ENCODE measurements at places on chromosomes 4 and X.

- peak; percentile 31 for DNase-seq
These were observed 114.5 kb downstream of the IRF2 start for GRCh38 chr4:184359888-184360287.

DNA sequence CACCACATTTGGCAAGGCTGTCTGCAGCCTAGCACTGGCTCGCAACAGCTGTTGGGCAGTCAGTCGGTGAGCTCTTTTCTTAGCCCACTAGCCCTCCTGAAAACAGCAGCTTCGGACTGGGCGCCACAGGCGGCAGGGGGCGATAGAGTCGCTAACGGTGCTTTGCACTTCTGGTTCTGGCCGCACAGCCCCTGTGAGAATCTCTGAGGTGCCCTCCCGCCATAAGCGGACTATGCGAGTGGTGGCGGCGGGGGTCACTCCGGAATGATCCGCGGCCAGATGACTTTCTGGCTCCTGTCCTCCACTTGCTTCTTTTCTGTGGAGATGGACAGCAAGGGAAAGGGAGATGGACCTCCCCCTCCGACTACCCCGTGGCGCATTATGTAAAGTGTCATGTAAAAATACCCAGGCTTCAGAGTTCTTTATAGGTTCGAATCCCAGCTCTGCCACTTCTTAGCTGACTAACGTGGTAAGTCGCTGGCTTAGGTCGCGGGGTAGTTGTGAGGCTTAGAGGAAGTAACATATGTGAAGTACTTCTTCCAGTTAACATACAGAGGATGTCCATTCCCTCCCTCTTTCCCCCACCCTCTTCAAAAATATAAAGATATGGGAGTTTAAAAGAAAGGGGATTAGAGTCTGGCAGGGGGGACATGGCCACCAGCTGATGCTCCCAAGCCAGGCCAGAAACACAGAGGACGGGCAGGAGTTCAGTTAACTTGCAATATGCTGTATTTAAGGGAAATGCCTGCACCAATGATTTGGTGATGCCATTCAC is 11.0 kb downstream of the ARHGAP36 start:
- DNase-seq: peak; percentile 7

- DNase-seq: no peak
These were observed 128.0 kb upstream of the STS start for GRCh38 chrX:7019555-7019954.

DNA sequence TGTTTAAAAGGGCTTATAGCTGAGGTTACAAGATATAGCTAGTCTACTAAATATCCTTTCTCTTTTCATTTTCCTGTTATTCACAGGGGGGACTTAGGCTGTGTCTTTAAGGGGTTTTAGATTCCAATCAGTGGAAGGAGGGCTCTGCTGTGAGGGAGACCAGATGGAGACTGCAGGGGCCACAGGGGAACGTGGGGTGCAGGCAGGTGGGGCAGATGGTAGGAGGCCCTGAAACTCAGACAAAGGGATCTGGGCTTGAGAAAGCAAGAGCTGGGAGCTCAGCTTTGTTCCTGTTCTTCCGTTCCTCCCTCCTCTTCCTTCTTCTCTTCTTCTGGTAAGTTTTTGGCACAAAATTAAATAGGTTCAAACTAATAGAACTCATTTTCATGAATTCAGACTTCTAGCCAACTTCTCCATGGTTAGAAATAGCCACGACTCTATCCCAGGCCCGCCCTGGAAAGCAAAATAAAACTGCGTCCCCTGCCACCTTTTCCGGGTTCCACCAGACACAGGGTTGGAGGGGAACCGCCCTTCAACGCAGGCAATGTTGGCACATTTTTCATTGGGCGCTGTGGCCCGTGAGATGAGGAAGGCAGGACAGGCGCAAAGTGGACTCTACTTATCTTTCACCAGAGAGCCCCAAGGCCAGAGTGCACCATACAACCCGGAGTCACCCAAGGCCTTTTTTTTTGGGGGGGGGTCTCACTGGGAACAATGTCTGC is 3.5 kb upstream of the TMSB4X start:
- DNase-seq: no peak

- DNase-seq: no peak
These were observed 13.8 kb upstream of the SLC2A9 start for GRCh38 chr4:10035130-10035529.

GRCh38 chr4:181308476-181309312 is 934.5 kb upstream of the TENM3 start:
- DNase-seq: no peak

GRCh38 chr4:105466580-105466979 is 7.3 kb downstream of the PPA2 start:
- no peak for DNase-seq

DNA sequence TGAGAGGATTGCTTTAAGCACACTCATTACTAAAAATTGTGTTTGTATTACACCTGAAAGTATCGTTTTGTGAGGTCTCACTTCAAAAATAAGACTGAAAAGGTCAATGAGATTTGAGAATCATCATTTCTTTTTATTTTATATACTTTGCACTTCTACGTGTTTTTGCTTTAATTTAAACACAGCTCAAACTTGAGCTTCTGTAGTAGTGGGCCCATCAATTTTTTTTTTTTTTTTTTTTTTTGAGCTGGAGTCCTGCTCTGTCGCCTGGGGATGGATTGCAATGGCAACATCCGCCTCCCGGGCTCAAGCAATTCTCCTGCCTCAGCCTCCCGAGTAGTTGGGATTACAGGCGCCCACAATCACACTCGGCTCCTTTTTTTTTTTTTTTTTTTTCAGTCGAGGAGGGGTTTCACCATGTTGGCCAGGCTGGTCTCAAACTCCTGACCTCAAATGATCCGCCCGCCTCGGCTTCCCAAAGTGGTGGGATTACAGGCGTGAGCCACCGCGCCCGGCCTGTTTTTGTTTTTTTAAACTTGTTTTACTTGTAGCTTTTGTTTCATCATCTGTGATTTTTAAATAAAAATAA is 1.5 kb downstream of the GSTCD start:
- no peak for DNase-seq

DNA sequence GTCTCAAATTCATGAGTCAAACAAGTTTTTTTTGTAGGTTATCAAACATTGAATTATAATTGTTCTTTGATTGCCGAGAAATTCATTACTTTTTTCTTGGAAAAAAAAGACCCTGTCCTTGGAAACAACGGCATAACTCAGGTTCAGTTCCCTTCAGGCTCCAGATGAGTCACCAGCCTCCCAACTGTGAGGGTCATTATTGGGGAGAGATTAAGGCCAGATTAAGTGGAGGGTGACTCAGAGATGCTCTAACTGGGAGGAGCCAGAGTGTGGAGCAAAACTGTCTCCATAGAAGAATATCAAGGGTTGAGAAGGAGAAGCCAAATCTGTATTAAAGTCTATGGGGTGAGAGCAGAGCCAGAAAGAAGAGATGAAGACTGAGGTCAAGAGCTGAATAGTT is 9.6 kb downstream of the ADGRG4 start:
- peak; percentile 50 for DNase-seq

- peak; percentile 8 for DNase-seq
These were observed 243.9 kb downstream of the UNC5C start for GRCh38 chr4:95304898-95305297.

- peak; percentile 15 for DNase-seq
These were observed 87.5 kb downstream of the PPP3CA start for GRCh38 chr4:101259876-101260275.

DNA sequence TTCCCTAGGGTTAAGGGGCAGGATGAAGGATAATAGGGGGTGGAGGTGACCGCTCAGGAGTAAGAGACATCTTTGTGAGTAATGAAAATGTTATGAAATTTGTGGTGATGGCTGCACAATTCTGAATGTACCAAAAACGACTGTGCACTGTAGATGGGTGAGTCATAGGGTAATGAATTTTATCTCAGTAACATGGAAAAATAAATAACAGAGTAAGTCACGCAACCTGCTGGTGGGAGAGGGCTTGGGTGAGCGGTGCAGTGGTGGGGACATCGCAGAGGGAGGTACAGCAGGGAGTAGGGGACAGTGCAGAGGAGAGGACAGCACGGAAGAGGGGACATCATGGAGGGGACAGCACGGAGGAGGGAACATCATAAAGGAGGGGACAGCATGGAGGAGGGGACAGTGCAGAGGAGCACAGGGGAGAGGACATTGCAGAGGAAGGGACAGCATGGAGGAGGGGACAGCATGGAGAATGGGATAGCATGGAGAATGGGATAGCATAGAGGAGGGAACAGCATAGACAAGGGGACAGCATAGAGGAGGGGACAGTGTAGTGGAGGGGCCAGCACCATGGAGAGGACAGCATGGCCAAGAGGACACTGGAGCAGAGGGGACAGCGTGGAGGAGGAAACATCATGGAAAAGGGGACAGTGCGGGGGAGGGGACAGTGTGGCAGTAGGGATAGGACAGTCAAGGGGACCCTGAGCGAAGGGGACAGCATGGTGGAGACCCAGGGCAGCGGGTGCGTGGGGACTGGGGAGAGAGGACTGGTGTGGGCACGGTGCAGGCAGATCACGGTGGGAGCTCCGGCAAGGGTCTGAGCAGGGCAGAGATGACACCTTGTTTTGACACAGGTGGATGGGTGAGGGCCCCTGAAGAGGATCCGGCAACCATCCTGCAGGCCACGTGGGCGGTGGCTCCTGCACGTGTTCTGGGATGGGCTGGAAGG is 68.5 kb upstream of the MXD4 start:
- peak; percentile 95 for DNase-seq

GRCh38 chr4:172751550-172751949 is 417.1 kb upstream of the GALNT7 start:
- DNase-seq: no peak

GRCh38 chr4:123826896-123827295 is 430.3 kb downstream of the SPRY1 start:
- peak; percentile 76 for DNase-seq

DNA sequence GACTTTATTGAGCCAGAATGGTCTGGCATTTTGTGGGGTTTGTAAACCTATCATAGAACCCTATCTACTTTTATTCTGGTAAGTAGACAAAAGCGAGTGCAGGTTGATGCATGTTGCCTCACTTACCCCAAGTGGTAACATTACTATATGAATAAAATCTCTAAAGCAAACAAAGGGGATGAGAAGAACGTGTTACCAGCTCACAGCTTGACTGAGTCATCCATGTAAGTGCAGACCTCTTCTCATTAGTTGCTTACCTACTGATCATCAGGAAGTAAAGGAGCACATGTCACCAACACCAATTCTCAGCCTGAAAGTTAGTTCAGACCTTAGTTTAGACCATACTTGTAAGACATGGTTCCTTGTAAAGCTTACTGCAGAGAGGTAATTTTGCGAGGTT is 1328.3 kb downstream of the C4orf33 start:
- no peak for DNase-seq

GRCh38 chrX:129559783-129560182 is 19.7 kb downstream of the OCRL start:
- no peak for DNase-seq

- peak; percentile 28 for DNase-seq
These were observed 45.1 kb downstream of the JADE3 start for GRCh38 chrX:46957297-46957696.

- DNase-seq: no peak
These were observed 3.2 kb downstream of the THAP9 start for GRCh38 chr4:82903737-82904136.

DNA sequence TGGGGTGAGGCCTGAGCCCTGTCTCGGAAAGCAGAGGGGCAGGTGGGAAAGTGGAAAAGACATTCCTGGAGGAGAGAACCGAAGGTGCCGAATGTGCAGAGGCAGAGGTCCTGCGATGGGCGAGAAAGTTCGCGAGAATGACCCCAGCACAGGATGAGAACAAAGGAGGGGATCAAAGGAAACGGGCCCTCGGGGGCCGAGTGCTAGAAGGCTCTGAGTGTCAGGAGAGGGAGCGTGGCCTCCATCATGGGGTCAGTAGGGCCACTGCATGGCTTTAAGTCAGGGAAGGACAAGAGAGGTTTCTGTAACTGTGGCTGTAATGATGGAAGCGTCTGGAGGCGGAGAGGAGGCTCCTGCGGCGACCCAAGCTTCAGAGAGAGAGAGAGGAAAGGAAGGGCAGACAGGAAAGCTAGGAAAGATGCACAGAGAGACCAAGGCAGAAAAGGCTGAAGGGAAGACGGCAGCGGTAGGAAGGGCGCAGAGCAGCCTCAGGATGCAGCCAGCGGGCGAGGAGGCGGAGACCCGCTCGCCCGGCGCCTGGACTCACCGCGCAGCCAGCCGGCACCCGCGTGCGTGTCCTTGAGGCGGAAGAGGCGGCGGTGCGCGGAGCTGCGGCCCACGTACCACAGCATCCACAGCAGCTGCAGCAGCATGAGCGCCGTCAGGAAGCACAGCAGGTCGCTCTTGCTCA is 669 bp downstream of the OTOP1 start:
- peak; percentile 6 for DNase-seq

- DNase-seq: no peak
These were observed 31.2 kb downstream of the MSX1 start for GRCh38 chr4:4890574-4891255.

GRCh38 chr4:139562067-139562684 is 6.2 kb upstream of the SETD7 start:
- DNase-seq: no peak

DNA sequence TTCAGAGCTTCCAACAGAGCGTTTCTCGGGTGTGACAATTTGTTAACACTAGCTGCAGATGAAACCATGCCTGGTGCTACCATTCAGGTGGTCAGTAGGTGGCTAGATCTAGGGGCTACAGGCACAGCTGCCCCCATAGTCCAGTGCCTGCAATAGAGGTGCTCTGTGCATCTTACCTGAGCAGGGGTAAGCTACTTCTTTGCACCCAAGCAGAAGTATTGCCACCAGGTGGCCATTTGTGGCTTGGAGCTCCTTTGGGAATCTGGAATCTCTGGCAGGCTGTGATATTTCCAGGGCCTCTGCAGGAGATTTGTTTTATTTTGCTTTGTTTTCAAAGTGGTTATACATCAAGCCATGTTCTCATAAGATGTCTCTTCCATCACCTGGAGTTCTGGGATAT is 170.7 kb upstream of the PUDP start:
- DNase-seq: no peak

DNA sequence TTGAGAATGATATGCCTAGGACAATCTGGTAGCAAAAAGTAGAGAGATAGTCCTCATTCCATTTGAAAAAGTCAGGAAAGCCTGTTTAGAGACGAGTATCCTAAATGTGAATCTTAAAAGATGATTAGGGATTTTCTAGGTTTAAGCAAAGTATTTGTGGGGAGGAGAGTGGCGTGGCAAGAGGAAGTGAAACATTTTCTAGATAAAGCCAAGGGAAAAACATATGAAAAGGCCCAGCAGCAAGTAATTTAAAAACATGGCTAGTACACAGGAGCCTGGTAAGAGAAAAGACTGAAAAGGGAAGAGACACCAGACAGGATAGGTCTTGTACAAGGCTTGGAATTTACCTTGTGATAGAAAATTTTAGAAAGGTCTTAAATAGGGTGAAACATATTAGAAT is 45.9 kb downstream of the CORIN start:
- no peak for DNase-seq

- no peak for DNase-seq
These were observed 111.9 kb downstream of the KDR start for GRCh38 chr4:55013431-55013955.

- DNase-seq: peak; percentile 66
These were observed 92.9 kb downstream of the EGF start for GRCh38 chr4:110005461-110006056.

GRCh38 chrX:140526171-140526570 is 21.3 kb upstream of the SOX3 start:
- peak; percentile 81 for DNase-seq

- peak; percentile 48 for DNase-seq
These were observed 226.3 kb upstream of the PGRMC2 start for GRCh38 chr4:128513664-128514484.

GRCh38 chr4:172674811-172675210 is 493.8 kb upstream of the GALNT7 start:
- DNase-seq: no peak
